ENCODE measurements at places on chromosomes 2 and 18. TPM values are rescaled to one million over a fixed set of nuclear protein-coding genes. Genes with fewer than 3 reads are reported as not detected.

DNA sequence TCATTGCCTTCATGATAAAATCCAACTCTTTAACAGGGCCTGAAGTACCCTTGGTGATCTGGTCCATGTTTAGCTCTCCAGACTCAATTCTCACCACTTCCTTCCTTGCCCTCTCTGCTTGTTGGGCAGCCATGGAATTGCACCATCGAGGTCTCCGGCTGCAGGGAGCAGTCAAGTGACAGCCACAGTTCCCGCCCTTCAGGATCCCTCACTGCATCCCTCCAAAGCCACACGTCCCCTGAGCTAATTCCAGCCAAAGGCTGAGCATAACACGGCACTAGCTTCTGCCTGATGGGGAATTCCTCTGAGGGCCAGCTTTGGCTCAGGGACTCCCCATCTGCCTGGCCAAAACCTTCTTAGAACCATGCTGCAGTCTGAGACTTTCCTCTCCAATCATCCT, 47.4 kb upstream of the SLC1A4 start:
- H3K4me3 ChIP-seq: no peak overlapping the region
- peaks cover 2% of the 10 kb centered on the region for H3K4me1 ChIP-seq
- no peak for DNase-seq

RBM43 gene
- polyA plus RNA-seq: 1.1 TPM

GRCh38 chr18:48219810-48220499, 189.2 kb downstream of the ZBTB7C start:
- no peak for DNase-seq
- H3K36me3 ChIP-seq: no peaks in the 10 kb centered on the region
- H3K4me1 ChIP-seq: no peaks in the 10 kb centered on the region
- H3K27me3 ChIP-seq: no peaks in the 10 kb centered on the region
- H3K27ac ChIP-seq: no peak overlapping the region
- H3K4me3 ChIP-seq: no peak overlapping the region

DNA sequence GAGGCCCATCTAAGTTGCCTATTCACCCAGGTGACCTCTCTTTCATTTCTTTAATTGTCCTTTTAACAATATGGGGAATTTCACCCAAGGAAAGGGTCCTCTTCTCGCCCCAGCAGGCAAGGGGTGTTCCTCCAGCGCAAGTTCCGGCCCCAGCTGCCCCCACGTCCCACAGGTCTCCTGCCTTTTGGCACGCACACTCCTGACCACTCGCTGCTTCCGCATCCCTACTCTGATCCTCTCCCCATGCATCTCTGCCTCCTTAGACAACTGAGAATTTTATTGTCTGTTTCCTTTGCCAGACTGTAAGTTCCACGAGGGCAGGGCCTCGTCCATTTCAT, 684 bp upstream of the ARPC2 start:
- H3K4me1 ChIP-seq: peaks cover 13% of the 10 kb centered on the region
- peaks cover 2% of the 10 kb centered on the region for H3K36me3 ChIP-seq
- H3K4me3 ChIP-seq: peak overlapping the region; percentile 68
- no peaks in the 10 kb centered on the region for H3K27me3 ChIP-seq
- no peak for DNase-seq
- H3K27ac ChIP-seq: peak overlapping the region; percentile 69

DNA sequence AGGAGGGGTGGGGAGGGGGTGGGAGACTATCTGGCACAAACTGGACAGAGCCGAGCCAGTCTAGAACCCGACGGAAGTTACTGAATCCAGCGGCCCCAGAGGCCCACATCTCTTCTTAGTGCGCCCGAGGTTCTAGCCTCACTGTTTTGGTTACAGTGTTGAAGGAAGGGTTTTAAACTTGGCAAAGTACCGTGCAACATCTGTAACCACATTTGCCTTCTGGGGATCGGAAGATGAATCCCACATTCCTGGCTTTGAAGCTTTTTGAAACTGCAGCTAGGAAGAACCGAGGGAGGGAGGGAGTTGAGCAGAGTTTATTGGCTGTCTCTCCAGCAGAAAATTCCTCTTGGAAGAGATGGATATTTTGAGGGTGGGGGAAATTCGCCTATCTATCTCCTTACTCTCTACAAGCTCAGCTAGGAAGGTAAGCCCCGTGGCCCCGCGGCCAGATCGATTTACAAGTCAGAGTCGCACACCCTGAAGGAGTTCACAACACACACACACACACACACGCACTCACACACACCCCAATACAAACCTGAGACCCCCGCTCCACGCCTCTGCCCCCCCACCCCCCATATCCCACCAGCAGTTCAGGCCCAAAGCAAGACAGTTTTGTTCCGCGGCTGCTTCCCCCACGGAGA, 1.0 kb downstream of the ACVR1 start:
- H3K36me3 ChIP-seq: no peaks in the 10 kb centered on the region
- H3K4me3 ChIP-seq: peak overlapping the region; percentile 74
- DNase-seq: peak; percentile 38
- peaks cover 20% of the 10 kb centered on the region for H3K4me1 ChIP-seq

- no peaks in the 10 kb centered on the region for H3K36me3 ChIP-seq
- no peak overlapping the region for H3K27ac ChIP-seq
- DNase-seq: no peak
- H3K4me1 ChIP-seq: no peaks in the 10 kb centered on the region
These were observed 77.7 kb upstream of the IGFBP5 start for GRCh38 chr2:216773072-216773471.

PPP1R1C gene
- 0.33 TPM for polyA plus RNA-seq

DNA sequence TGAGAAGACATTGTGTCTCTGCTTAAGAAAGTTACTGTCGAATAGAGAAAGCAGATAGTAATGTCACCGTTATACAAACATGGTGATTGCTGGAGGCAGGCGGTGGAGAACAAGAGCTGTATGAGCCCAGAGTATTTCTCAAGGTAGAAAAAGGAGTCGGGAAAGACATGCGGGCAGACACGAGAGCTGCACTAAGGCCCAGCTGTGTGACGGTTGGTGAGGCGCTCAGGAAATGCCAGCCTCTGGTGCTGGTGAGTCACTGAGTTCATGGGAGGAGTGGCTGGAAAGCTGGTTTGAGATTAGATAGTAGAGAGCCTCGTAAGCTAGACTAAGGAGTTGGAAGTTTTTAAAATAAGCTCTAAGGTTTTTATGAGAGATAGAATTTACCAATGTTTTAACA, 390.9 kb upstream of the TRIB2 start:
- no peaks in the 10 kb centered on the region for H3K27me3 ChIP-seq
- H3K4me3 ChIP-seq: no peak overlapping the region

SLC5A7 gene
- 2.0 TPM for polyA plus RNA-seq

TRIM43 gene
- polyA plus RNA-seq: not detected

DNAH7 gene
- polyA plus RNA-seq: under 0.01 TPM

DNA sequence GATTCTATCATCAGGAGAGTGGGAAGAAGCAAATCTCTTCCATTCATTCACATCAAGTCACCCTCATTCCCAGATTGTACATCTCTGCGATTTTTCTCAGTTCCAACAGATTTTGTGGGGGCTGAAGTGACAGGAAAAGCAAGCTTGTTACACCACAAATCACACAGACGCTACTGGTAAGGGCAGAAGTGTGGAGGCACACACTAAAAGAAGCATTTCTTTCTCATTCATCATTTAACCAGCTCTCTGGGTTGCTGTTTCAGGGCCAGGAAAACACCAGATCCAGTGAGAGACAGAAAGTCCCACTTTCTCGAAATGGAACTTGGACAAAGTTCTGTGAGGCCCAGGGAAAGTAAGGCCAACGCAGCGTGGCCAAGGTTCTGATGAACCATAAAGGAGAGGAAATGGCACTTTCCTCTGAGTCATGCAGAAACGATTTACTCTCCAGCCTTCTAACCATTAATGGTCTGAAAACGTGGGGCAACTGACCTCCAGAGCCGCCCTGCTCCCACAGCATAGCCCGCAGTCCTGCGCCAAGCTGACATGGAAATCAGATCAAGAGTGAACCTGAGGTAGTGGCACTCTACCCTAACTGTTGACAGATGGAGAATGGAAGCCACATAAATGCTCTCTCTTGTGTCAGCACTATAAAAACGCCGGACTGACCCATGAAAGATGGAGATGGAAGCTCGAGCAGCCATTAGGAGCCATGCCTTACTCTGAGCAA, 191.0 kb downstream of the C1D start:
- no peaks in the 10 kb centered on the region for H3K27me3 ChIP-seq
- H3K27ac ChIP-seq: no peak overlapping the region
- H3K4me3 ChIP-seq: no peak overlapping the region
- no peaks in the 10 kb centered on the region for H3K36me3 ChIP-seq
- peak; percentile 71 for DNase-seq

DNA sequence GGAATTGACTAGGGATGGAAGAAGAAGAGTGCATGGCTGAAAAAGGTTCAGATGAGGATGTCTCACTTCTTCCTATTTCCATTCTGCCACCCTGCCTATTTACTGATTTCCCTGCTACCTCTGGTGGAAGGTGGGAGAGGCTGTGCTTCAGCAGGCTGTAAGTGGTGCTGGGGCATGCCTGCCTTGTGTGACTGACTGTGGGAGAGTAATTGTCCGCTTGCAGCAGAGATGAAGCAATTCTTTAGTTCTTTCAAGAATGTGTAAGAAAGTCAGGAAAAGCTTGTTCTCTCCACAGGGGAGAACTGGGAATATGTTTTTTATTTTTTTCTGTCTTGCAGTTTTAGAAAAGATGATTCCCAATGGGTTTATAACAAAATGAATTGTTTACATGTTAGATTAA, 72.5 kb upstream of the NYAP2 start:
- H3K27ac ChIP-seq: no peak overlapping the region
- no peaks in the 10 kb centered on the region for H3K27me3 ChIP-seq
- no peaks in the 10 kb centered on the region for H3K4me1 ChIP-seq
- H3K4me3 ChIP-seq: no peak overlapping the region

RBFA gene
- polyA plus RNA-seq: 22.5 TPM

- H3K27me3 ChIP-seq: no peaks in the 10 kb centered on the region
- no peaks in the 10 kb centered on the region for H3K4me1 ChIP-seq
- no peak overlapping the region for H3K4me3 ChIP-seq
- H3K27ac ChIP-seq: no peak overlapping the region
- DNase-seq: no peak
These were observed 82.7 kb downstream of the LTBP1 start for GRCh38 chr2:33029459-33029858.

KLHL41 gene
- polyA plus RNA-seq: 2.7 TPM

DNA sequence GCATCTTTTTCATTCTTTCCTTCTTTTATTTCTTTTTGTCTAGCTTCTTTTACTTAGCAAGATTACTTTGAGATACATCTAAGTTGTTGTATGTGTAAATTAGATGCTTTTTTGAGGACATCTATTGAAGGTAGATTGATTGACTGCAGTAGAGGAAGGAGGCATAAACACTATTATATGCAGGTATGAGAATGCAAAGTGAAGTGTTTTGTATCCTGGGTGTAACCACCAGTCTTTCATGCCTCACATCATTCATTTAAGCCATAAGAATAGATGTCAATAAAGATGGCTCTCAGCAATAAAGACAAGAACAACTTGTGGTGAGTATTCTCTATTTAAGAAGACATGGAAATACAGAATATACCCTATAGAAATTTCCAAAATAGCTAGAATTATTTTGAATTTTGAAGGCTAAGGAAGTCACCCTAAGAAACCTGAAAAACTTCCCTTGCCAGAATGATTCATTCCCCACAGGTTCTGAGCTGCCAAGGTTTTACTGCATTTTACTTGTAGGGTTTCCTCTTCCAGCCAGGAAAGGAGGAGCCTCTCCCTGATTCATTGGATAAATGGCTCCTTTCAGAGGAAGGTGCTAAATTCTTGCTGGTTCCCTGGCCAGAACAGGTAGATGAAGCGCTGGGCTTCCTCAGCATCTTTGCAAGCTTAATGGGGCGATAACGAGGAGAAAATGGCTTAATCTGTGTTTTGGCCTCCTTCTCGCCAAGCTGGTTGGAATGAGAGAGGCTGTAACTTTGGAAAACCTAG, 279.8 kb upstream of the SLC14A2 start:
- no peaks in the 10 kb centered on the region for H3K27me3 ChIP-seq
- DNase-seq: no peak
- H3K27ac ChIP-seq: no peak overlapping the region

DNA sequence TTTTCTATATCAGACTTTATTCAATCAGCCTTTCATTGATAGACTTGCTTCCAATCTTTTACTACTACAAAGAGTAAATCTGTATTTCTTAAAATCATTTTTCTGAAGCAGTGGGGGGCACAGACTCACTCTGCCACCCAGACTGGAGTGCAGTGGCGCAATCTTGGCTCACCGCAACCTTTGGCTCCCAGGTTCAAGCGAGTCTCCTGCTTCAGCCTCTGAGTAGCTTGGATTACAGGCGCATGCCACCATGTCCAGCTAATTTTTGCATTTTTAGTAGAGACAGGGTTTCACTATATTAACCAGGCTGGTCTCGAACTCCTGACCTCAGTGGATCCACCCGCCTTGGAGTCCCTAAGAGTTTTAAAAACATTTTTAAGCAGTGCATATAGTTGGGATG, 270.6 kb upstream of the REG3G start:
- no peak overlapping the region for H3K27ac ChIP-seq
- no peaks in the 10 kb centered on the region for H3K4me1 ChIP-seq
- no peak overlapping the region for H3K4me3 ChIP-seq
- no peak for DNase-seq
- no peaks in the 10 kb centered on the region for H3K27me3 ChIP-seq

SP100 gene
- polyA plus RNA-seq: 40.9 TPM

DNA sequence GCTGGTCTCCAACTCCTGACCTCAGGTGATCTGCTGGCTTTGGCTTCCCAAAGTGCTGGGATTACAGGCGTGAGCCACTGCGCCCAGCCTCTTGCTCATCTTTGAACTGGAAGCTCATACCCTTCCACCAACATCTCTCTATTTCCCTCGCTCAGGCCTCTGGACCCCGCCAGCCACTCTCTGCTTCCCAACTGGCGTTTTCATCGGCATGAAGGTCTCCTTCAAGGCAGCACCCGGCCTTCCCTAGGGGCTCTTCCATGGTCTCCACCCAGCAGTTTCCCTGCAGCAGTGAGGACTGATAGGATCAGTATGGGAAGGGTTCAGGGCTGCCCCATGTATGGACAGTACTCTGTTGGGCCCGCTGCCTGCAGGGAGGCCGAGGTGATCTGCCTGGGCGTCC, 65.8 kb upstream of the HS6ST1 start:
- H3K27me3 ChIP-seq: no peaks in the 10 kb centered on the region
- H3K4me1 ChIP-seq: peaks cover 2% of the 10 kb centered on the region
- no peak for DNase-seq
- no peak overlapping the region for H3K4me3 ChIP-seq
- H3K36me3 ChIP-seq: no peaks in the 10 kb centered on the region
- H3K27ac ChIP-seq: no peak overlapping the region

PSMA8 gene
- not detected for polyA plus RNA-seq

DNA sequence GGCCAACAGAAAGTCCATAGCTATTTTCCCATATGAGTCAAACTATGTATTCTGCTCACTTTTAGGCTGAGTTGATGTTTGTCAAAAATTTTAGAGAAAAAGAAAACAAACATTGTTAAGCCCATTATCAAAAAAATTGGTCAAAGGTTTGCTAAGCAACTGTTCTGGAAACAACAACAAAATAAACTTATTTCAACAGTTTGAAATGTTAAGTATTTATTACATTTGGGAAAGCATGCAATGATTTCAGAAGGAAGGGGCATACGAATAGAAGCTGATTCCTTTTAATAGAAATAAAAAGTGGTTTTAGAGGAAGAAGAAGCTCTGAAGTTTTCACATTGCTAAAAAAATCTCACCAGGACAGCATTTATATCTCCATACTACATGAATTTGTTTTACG, 1837.5 kb upstream of the CELF4 start:
- no peaks in the 10 kb centered on the region for H3K4me1 ChIP-seq
- no peak for DNase-seq
- no peaks in the 10 kb centered on the region for H3K27me3 ChIP-seq
- no peaks in the 10 kb centered on the region for H3K36me3 ChIP-seq
- H3K27ac ChIP-seq: no peak overlapping the region

PARD6G gene
- 4.9 TPM for polyA plus RNA-seq

AQP12B gene
- polyA plus RNA-seq: 11.5 TPM

TMEM200C gene
- polyA plus RNA-seq: 0.16 TPM

TCF23 gene
- polyA plus RNA-seq: not detected

- no peaks in the 10 kb centered on the region for H3K4me1 ChIP-seq
- no peak overlapping the region for H3K27ac ChIP-seq
- no peak for DNase-seq
- H3K27me3 ChIP-seq: no peaks in the 10 kb centered on the region
- H3K36me3 ChIP-seq: no peaks in the 10 kb centered on the region
- no peak overlapping the region for H3K4me3 ChIP-seq
These were observed 549.5 kb upstream of the ID2 start for GRCh38 chr2:8132351-8132831.

Measured in small intestine (tissue), 16 donors.